ENCODE measurements at places on chromosomes 1 and 21. TPM values are rescaled to one million over a fixed set of nuclear protein-coding genes. Genes with fewer than 3 reads are reported as not detected.

Gene AHCTF1
- total RNA-seq = 46.4 TPM

Gene TMEM269
- total RNA-seq = 0.31 TPM

Gene PLXNA2
- 28.2 TPM for total RNA-seq

Gene SCCPDH
- total RNA-seq = 79.0 TPM

Gene ANKRD45
- total RNA-seq = 1.5 TPM
